ENCODE measurements at places on chromosomes 12 and 14.
A peak's percentile ranks its signal among the peaks of the same experiment; 100 is the strongest.

DNA sequence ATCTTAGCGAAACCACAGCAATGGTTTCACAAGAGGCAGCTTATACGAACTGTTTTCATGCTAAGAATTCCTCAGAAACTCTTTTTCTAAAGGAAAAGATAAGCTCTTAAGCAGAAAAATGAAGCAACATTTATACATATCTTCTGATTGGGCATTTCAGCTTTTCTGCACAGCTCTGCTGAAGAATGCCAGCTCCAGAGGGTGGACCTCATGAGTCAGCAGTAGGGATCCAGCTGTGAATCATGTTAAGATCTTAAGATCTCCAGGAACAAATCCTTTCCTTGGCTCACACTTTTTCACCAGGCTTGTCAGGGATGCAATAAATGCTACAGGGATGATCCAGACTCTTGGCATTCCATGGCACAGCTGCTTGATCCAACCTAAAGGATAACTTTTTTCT lies 477.1 kb upstream of the CCDC196 start:
- DNase-seq: no peak

DNA sequence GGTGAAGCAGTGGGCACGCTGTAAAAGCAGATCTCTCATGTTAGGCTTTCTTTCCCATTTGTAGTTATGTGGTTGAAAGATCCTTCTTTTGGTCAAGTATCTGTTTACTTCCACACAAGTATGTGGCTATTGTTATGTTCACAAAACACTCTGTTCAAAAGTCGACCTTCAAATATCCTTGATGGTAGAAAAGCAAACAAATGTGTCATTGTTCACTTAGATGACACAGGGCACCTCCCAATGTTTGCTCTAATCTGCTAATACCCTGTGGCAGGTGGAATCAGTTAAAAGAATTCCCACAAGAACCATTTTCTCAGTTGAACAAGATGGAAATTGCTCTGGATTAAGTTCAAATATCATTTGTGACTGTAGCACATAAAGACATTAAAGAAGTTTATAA lies 43.6 kb upstream of the NAA30 start:
- no peak for DNase-seq

DNA sequence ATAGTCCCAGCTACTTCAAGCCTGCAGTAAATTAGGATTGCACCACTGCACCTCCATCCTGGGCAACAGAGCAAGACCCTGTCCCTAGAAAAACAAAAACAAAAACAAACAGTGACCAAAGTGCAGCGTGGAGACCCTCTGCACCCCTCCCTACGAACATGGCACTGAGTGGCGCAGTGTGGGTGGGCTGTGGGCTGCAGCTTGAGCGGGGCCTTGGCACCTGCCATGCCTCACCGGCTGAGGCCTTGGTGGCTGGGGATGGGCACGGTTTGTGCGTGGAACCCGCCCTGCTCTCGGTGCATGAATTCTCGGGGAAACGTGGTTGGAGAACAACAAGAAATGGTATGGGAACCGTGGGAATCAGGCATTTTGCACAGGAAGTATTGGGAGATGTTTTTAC lies 60.8 kb downstream of the TNFAIP2 start:
- no peak for DNase-seq

DNA sequence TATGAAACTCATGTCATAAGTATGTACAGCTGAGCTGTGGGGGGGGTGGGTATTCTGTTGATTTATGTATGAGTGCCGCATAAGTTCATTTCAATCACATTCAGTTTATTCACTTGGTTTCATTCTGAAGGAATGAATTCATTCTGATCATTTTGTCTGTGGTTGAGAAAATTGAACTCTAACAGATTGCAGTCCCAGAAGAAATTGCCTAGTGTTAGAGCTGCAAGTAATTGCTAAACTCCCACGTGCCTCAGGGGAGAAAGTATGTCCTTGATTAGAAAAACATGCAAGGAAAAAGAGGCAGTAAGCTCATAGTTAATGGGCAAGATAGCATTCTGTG lies 442.4 kb upstream of the MGAT4C start:
- no peak for DNase-seq

GRCh38 chr14:65850429-65851135 lies 438.1 kb downstream of the FUT8 start:
- DNase-seq: peak; percentile 59

- no peak for DNase-seq
These were observed 529 bp downstream of the LRTM2 start for GRCh38 chr12:1820896-1821291.

DNA sequence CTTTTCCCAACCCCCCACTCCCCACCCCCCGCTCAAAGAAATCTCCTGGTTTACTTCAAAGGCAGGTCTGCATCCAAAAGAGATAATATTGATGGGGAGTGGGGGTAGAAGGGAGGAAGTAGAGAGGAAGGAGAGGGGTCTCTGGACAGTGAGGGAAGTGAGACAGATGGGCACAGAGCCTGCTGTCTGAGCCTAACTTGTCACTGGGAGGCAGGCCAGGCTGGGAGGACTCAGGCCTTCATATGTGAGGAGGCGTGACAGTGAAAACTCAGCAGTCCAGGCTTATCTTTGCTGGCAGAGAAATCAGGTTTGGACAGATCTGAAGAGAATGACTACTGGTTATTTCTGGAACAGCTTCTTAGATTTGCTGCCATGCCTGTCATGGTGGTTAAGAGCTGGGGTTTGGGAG lies 192.3 kb downstream of the NUAK1 start:
- DNase-seq: no peak

- DNase-seq: peak; percentile 68
These were observed 17.4 kb upstream of the FLVCR2 start for GRCh38 chr14:75561013-75561432.

- DNase-seq: no peak
These were observed 239.9 kb upstream of the ATP2B1 start for GRCh38 chr12:89948271-89949175.

- DNase-seq: no peak
These were observed 68.6 kb downstream of the TMEM30B start for GRCh38 chr14:61212546-61212945.

DNA sequence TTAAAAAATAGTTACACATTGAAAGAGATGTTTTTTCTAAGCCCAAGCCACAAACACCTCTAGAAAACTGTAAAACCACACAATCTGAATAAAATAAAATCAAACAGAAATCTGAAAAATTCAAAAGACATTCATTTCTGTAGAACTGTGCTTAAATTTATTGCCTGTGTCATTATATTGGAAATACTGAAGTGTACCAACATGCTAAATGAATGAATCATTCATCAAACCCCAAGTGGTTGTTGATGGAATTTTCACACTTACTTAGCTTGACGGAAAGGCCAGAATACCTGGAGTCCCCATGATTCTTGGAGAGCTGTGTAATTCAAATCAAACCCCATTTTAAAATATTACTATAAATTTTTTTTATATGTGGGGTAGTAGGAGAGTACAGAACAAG lies 2.7 kb downstream of the KITLG start:
- DNase-seq: no peak

DNA sequence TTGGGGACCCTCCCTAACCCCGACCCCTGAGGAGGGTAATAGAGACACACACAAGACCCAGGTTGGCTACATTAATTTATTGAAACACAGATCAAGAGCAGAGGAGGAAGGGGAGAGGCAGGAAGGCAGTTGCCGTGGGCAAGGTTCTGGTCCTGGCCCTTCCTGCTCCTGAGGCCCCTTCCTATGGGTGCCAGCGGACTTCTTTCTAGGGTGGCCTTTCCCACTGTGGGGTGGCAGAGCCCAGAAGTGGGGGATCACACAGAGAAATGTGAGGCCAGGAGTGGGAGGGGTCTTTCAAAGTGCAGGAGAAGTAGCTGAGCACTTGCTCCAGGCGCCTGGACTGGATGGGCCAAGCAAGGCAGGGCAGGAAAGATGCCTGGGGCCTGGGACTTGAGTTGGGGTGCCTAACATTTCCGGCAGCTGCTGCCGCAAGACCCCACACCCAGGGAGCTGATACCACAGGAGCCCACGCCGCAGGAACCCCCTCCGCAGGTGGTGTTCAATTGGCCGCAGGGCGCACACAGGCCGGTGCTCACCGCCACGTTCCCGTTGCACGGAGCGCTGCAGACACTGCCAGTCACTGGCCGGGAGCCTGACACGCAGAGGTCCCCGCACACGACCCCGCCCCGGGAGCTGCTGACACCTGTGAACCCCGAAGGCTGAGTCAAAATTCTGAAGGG lies 5.3 kb downstream of the KRT81 start:
- no peak for DNase-seq

GRCh38 chr14:22540293-22540692 lies 48.7 kb downstream of the DAD1 start:
- DNase-seq: no peak

- no peak for DNase-seq
These were observed 1.9 kb downstream of the CCDC177 start for GRCh38 chr14:69572841-69573135.

DNA sequence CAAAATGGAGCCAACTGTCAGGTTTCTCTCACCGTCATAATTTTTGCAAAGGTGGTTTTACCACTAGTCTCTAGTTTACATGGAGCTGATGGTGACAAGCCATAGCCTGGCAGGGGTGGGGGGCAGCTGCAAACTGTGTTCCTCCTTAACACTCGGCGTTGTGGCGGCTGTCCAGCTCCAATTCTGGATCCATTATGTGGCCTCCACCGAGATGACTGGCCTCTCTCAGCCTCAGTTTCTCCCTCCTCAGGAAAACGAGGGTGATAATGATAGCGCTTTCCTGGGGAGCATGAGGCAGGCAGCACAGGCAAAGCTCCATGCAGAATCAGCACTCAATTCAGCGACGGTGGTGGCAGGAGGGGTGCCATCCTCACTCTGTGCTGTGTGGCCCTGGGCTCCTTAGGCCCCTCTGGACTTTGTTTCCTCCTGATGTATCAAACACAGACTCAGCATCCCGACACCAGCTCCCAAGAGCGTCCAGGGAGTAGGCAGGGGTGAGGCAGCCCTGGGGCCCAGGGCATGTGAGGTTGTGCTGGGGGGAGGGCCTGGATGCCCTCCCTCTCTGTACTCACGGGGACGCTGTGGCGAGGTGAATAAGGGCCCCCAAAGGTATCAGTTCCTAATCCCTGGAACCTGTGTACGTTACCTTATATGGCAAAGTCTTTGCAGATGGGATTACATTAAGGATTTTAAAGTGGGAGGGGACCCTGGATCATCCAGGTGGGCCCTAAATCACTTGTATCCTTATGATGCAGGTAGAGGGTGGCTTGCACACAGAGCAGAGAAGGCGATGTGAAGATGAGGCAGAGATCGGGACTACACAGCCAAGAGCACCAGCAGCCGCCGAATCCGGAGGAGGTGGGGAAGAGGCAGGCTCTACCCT lies 46.8 kb upstream of the EIF5 start:
- DNase-seq: no peak

GRCh38 chr12:92827836-92828431 lies 101.2 kb downstream of the EEA1 start:
- peak; percentile 4 for DNase-seq

- DNase-seq: no peak
These were observed 1973.0 kb upstream of the FLRT2 start for GRCh38 chr14:83556746-83557453.

- DNase-seq: no peak
These were observed 15.6 kb downstream of the CCER1 start for GRCh38 chr12:90939382-90939781.

- DNase-seq: no peak
These were observed 20.1 kb downstream of the MORN3 start for GRCh38 chr12:121649322-121649721.

All from NCI-H2227 treated with DMSO at 0.1 percent for 48 hours (cell line).